ENCODE measurements at places on chromosomes 11 and 22. TPM values are rescaled to one million over a fixed set of nuclear protein-coding genes. Genes with fewer than 3 reads are reported as not detected.

Gene IL18BP
- 2.8 TPM for total RNA-seq

Gene MICAL2
- total RNA-seq: 266 TPM

Gene MTCH2
- 61.1 TPM for total RNA-seq

Gene C22orf42
- not detected for total RNA-seq

Gene MMP12
- not detected for total RNA-seq

Gene IFTAP
- total RNA-seq: 10.9 TPM

Gene CTTN
- 157 TPM for total RNA-seq

Gene BRSK2
- total RNA-seq: 0.25 TPM

Gene THAP7
- total RNA-seq: 35.4 TPM

Gene APBB1
- 35.7 TPM for total RNA-seq

Gene SAA2
- not detected for total RNA-seq

Gene GTPBP1
- 29.8 TPM for total RNA-seq

Gene CCDC15
- total RNA-seq: 2.3 TPM

Gene GSTT2
- total RNA-seq: 0.98 TPM

Gene INTS4
- 17.1 TPM for total RNA-seq

Gene KCNJ5
- not detected for total RNA-seq

Gene SYT7
- total RNA-seq: 0.16 TPM

Gene EIF3D
- total RNA-seq: 332 TPM

Gene CD3D
- not detected for total RNA-seq

Gene BARX2
- total RNA-seq: not detected

Gene CRYBB2
- not detected for total RNA-seq

Gene MAJIN
- not detected for total RNA-seq

Gene RFPL3
- not detected for total RNA-seq

Gene P2RY6
- total RNA-seq: 1.3 TPM

Gene CDC42BPG
- total RNA-seq: 10.1 TPM

Gene ROM1
- total RNA-seq: 1.1 TPM

Gene ANGPTL5
- total RNA-seq: not detected

Gene SNX32
- total RNA-seq: not detected

Gene NRXN2
- not detected for total RNA-seq

Gene CARD18
- not detected for total RNA-seq

Gene C11orf87
- not detected for total RNA-seq

Gene MAFF
- 12.5 TPM for total RNA-seq

Gene CRYBB3
- total RNA-seq: not detected

Gene PDE3B
- 3.3 TPM for total RNA-seq

Gene USH1C
- total RNA-seq: 1.1 TPM

Gene NKAPD1
- total RNA-seq: 6.8 TPM

Gene KDM4D
- 1.8 TPM for total RNA-seq

Gene RAG1
- total RNA-seq: 1.3 TPM

Gene OR2AT4
- total RNA-seq: not detected

Gene GGTLC3
- not detected for total RNA-seq

Gene KCNJ11
- 0.38 TPM for total RNA-seq

Gene KCNK4
- total RNA-seq: not detected

Gene MYRF
- total RNA-seq: 93.3 TPM

Gene CLDN5
- 0.13 TPM for total RNA-seq

Gene NXPE2
- not detected for total RNA-seq

Gene RRAS2
- total RNA-seq: 105 TPM

Gene SORL1
- 8.0 TPM for total RNA-seq

Gene THAP12
- 13.1 TPM for total RNA-seq

Gene CATSPER1
- total RNA-seq: 1.0 TPM

Gene HIC2
- total RNA-seq: 3.1 TPM

Gene SULT4A1
- 0.51 TPM for total RNA-seq

Gene BATF2
- total RNA-seq: 0.65 TPM
